ENCODE measurements at places on chromosomes 7 and 10.

- DNase-seq: peak; percentile 40
These were observed 927 bp upstream of the MKX start for GRCh38 chr10:27746397-27747095.

DNA sequence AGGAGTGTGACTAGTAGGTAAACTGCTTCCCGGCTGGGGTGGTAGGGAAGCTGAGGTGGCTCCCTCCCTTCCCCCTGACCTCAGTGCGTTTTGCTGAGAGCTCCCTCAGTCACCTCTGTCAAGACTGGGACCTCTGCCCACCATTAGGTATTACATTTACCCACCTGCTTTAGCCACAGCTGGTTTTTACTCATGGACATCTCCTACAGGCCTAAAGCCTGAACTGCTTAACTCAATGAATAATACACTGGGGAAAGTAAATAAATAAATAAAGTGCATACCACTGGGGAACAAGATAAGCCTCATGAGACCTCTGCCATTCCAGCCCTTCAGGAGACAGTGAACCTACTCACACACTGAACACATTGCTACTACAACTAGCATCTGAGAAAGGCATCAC is 38.9 kb upstream of the CDK13 start:
- no peak for DNase-seq

DNA sequence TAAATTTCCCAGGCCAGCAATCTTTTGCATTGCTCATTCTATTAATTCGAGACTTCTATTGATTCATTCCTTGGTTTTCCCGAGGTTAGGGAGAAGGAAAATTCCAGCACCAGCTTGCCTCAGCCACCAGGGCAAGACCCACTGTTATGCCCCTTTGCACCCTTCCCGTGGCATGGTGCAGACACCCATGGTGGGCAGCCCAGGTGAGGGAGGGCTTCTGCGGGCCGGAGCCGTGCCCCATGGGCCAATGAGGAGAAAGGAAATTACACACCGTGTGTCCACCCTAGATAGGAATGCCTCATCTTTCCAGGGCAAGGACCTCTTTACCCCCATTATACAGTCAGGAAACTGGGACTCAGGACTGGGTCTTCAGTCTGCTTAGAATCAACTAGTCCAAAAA is 4.5 kb upstream of the GRID1 start:
- no peak for DNase-seq

- DNase-seq: peak; percentile 76
These were observed 29.7 kb downstream of the TRIM8 start for GRCh38 chr10:102673819-102674511.

DNA sequence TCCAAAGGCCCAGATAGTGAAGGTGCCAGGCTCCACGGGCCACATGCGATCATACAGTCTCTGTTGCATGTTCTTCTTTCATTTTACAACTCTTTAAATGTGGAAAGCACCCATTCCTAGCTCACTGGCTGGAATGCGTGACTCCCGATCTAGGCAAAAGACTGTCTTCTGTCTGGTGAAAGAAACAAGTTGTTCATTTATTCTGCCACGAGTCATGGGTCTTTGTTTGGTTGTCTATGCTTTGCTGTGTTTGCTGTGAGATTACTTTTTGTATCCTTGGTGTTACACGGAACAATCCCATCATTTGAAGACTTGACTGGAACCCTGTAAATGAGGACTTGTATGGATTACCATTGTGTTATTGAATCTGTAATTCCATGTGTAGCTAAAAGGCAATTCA is 41.9 kb downstream of the NPVF start:
- no peak for DNase-seq

DNA sequence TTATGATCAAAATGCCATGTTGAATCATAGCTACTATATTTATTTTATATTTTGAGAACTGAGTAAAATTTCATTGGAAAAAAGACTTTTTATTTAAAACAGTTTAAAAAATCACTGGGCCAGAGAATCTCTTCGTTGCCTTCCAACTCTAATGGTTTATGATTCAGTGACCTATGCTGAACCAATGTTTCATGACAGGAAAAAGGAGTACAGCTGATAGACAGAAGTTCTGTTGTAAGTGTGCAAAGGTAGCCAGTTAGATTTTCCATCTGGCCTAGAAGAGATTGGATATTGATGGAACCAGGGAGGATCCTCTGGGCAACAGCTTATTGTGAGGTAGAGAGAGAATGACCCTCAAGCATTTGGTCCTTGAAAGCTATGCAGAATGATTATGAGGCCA is 745.8 kb downstream of the SUGCT start:
- no peak for DNase-seq

DNA sequence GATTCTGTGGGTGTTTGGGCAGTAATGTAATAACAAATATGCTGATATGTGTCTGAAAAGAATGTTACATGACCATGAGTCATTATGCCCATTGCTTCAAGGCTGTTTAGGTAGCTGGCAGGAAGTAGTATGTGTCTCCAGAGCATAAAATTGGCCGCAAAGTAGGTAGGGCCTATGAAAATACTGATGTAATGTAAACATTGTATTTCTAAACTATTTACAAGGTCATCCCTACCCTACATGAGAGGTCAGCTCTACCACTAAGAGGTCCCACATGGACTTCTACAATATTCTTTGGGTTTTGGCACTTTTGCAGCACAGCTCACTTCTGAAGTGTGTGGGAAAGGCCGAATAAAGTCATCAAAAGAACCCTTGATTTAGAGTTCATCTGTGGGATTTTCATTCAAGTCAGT is 301.9 kb downstream of the AHR start:
- no peak for DNase-seq

All from activated CD4-positive, alpha-beta T cell treated with anti-CD3 and anti-CD28 coated beads, Interleukin-2, Interleukin-6, amounts not matched to agents 100 ng/mL and 50 ng/mL, durations not matched to agents 16 hours and 8 hours (primary cell).